ENCODE measurements at places on chromosomes 5 and 9.

- no peak for DNase-seq
Measured at GRCh38 chr9:22204240-22204639, 195.1 kb upstream of the CDKN2B start.

DNA sequence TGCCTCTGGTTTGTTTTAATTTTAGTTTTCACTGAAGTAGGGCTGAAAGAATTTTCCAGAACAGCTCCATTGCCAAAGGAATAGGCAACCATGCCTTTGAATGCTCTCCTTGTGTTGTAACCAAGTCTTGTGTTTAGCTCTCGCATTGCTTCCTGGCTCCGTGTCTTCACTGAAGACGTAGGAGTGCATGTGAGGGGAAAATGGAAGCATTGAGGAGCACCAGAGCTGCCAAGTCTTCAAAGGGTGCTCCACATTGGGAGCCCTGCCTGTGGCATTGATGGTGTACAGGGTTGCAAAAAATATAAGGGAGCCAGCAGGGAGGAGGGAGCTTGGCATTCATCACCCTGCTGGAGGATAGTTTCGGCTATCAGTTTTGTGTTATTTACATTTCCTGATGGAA lies 86.6 kb downstream of the NTRK2 start:
- no peak for DNase-seq

DNA sequence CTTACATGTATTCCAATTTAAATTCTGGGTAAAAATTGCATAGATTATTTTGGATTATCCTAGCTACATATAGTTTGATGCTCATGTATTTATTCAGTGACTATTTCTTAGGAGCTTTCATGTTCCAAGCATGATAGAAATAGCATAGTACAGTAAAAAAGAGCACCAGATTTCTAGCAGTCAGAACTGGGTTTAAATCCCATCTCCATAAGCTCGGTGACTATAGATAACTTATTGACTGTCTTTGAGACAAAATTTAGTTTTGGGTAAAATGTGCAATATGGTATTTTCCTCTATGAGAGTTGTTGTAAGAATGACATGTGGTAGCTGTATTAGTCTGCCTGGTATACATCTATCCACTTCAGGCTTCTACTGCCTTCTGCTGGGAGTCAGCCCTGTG lies 889.6 kb downstream of the DTWD2 start:
- no peak for DNase-seq

DNA sequence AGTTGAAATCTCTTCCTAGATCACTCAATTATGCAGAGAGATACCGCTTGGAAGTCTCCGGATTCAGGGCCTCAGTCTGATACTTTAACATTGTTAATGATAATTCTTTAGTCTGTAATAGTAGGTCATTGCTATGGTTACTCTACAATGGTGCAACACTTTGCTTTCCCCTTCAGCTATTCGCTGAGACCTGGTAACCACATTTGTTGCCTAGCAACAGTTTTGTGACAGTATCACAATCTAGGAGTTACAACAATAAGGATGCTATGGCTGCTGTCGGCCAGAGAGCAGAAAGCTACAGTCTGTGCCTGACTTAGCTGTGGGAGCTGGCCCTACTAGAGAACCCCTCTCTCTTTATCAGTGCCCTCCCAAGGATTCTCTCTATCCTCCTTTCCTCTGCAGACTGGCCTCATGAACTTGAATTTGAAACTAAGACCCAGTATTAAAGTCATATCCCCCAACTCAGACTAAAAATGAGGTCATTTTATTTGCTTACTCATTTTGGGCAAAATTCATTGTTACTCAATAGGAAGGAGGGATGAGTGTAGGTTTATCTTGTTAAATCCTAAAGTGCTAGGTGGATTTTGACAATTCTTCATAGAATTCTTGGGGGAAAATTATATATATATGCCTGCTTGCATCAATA lies 39.3 kb downstream of the NR2F1 start:
- DNase-seq: no peak

DNA sequence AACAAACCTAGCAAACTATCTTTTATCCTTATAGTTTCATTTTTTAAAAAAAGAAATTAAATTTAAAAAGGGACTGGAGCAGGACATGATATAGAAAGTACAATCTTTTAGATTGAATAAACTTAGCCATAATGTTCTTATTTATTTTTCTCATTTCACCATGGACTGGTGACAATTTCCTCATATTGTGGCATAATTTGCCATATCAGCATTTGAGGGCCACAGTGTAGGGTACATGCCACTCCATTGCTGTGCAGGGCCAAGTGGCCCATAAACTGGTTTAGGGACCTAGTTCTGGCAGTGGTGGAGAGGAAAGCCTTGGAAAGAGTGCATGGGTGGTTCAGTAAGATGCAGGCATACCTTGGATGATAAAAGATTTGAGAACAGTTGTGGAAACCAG lies 232.9 kb upstream of the ELL2 start:
- no peak for DNase-seq

DNA sequence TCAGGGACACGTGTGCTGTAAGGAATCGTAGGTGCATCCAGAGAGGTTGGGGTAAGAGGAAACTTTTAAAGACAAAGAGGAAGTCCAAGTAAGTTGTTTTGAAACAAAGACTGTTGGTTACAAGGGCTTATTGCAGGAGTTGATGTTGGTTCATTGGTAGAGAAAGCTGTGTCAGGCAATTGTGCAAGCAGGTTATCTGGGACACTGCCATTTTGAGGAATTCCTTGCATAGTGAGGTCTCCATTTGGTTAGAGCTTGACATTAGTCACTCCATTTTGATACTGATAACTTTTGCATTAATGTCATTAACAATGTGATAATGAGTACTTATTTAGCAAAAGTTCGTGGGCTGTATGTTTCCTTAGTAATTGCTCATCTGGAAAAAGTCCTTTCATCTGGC lies 24.9 kb downstream of the CNOT6 start:
- no peak for DNase-seq

DNA sequence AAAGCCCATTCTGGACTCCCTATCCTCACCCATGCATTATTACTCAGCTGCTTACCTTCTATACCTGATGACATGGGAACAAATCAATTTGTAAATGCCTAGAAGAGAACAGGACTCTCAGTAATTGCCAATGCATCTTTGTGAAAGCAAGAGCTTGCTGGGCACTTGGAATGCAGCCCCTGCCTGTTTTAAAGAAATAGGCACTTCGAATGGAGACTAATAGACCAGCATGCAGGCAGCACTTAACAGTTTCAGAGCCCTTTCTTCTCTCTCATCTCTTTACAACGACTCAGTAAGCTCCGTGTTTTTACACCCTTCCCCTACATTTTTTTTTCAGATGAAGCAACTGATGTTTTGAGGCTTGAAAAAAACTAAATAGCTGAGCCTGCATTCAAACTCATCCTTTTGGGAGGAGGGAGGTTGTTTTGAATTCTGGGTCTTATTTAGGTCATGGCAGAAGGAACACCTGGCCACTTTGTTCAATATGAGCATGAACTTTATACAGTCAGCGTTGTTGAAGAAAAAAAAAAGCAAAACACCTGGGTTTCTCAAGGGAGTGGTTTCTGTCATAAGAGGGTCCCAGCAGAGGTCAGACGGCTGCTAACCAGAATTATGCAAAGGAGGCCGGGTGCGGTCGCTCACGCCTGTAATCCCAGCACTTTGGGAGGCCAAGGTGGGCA lies 34.6 kb upstream of the WHRN start:
- DNase-seq: no peak

- no peak for DNase-seq
Measured at GRCh38 chr5:107794741-107795140, 124.0 kb upstream of the EFNA5 start.

DNA sequence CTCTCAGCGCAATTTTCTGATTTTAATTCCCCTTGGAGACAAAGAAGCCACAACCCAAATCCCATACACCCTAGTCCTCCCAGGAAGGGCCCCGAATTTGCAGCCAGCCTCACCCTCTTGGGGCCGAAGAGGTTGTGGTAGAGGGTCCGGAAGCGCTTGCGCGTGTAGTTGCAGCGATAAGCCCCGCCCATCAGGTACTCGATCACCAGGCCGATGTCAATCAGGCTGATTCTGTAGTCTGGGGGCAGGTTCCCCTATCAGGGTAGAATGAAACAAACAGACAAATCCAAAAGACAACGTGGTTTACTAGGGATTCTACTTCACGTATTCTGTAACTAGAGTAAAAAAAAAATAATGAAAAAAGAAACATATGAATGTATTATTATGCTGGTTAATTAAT lies 210.6 kb upstream of the KLF9 start:
- no peak for DNase-seq

- no peak for DNase-seq
Measured at GRCh38 chr9:120914396-120914795, 12.2 kb downstream of the TRAF1 start.

DNA sequence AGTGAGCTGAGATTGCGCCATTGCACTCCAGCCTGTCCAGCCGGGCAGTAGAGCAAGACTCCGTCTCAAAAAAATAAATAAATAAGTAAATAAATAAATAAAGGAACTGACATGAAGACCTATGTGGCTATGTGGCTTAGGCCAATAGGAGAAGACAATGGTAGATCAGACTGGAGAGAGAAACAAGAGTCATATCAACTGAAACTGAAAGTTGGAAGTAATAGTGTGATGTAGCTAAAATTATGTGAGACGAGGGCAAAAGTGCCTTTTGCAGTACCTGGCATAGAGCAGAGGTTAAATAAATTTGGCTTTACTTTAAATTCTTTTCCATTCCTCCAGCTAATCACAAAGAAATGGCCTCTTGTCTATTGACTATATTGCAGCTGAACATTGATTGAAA lies 7.3 kb downstream of the FBP2 start:
- no peak for DNase-seq

- no peak for DNase-seq
Measured at GRCh38 chr5:54446379-54446732, 9.1 kb upstream of the HSPB3 start.

DNA sequence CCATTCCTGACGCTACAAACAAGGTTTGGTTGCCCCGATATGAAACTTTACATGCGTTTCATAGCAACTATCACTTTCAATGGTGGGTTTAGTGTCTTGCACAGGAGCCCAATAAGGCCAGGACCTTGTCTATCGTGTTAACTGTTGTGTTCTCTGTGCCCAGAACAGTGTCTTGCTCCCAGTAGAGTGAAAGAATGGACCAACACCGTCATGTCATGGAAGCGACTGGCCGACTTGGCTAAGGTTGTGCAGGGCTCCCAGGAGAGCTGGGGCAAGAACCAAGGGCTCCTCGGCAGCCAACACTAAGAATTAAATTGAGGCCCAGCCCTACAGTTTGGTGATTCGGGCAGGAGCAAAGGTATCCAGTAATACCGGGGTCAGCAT lies 498 bp upstream of the ARHGEF37 start:
- DNase-seq: no peak

- no peak for DNase-seq
Measured at GRCh38 chr5:172749881-172750633, 20.9 kb downstream of the DUSP1 start.

GRCh38 chr9:38732885-38733284 lies 13.0 kb upstream of the FAM240B start:
- no peak for DNase-seq

- DNase-seq: no peak
Measured at GRCh38 chr9:136951541-136952320, at the start of gene LCN12. LCN12 (plus strand) TSS chr9:136952273; CDS start chr9:136952328, 55 bp downstream.

- no peak for DNase-seq
Measured at GRCh38 chr5:56763711-56764466, 51.5 kb upstream of the MAP3K1 start.

GRCh38 chr9:93665637-93666438 lies 89.5 kb downstream of the PHF2 start:
- no peak for DNase-seq

DNA sequence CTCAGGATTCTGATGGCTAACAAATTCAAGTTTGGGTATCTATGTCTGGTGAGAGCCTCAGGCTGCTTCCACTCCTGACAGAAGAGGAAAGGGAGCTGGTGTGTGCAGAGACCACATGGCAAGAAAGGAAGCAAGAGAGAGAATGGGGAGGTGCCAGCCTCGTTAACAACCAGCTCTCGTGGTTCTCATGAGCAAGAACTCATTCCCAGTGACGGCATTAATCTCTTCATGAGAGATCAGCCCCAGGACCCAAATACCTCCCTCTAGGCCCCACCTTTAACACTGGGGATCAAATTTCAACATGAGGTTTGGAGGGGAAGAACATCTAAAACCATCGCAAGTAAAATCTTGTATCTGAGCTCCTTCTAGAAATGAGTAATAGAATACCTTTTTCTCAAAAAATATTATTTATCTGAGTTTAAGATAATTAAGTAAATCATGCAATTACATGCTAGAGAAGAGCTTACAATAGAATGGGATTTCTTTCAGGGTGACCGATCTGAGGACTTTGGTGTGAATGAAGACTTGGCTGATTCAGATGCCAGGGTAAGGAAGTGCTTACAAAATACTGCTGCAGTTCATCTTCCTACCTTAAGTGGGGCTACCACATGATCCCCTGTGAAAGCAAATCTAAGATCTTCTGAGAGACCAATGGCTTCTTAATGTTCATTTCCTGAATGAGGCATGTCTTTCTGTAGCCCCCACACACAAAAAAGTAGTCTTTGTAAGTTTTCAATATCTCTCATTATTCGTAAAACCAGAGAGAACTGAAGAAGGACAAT lies 11.5 kb downstream of the ANXA1 start:
- DNase-seq: no peak

DNA sequence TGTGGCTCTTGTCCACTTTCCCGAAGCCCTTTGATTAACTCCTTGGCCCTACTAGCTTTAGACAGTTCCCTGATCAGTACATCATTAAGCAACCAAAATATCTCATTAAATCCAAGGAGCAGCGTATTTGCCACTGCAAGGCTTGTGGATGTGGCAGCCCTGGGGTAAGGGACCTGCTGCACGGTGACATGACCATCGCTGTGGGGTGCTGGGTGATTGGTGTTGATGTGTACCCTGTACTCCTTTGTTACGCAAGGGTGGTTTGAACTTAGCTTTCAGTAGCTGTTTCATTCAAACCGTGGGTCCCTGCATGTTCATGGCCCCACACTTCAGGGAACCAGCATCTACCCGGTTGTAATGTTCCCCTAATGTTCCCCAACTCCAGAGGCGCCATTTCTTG lies 41.0 kb downstream of the OTULIN start:
- no peak for DNase-seq

- no peak for DNase-seq
Measured at GRCh38 chr5:180692429-180692828, 43.0 kb upstream of the FLT4 start.

GRCh38 chr5:95643152-95643551 lies 3.4 kb upstream of the RFESD start:
- DNase-seq: no peak

- no peak for DNase-seq
Measured at GRCh38 chr5:178117923-178118701, 4.8 kb downstream of the N4BP3 start.

GRCh38 chr9:109320742-109321448 lies at the start of gene EPB41L4B:
EPB41L4B (minus strand) TSS chr9:109321059; CDS start chr9:109320446, 613 bp downstream.
- DNase-seq: peak; percentile 61

- no peak for DNase-seq
Measured at GRCh38 chr5:3456121-3456681, 139.4 kb upstream of the IRX1 start.

All from GM12864 (cell line).